HTR-8/SVneo (cell line): ENCODE measurements at places on chromosomes 13 and 19.

DNA sequence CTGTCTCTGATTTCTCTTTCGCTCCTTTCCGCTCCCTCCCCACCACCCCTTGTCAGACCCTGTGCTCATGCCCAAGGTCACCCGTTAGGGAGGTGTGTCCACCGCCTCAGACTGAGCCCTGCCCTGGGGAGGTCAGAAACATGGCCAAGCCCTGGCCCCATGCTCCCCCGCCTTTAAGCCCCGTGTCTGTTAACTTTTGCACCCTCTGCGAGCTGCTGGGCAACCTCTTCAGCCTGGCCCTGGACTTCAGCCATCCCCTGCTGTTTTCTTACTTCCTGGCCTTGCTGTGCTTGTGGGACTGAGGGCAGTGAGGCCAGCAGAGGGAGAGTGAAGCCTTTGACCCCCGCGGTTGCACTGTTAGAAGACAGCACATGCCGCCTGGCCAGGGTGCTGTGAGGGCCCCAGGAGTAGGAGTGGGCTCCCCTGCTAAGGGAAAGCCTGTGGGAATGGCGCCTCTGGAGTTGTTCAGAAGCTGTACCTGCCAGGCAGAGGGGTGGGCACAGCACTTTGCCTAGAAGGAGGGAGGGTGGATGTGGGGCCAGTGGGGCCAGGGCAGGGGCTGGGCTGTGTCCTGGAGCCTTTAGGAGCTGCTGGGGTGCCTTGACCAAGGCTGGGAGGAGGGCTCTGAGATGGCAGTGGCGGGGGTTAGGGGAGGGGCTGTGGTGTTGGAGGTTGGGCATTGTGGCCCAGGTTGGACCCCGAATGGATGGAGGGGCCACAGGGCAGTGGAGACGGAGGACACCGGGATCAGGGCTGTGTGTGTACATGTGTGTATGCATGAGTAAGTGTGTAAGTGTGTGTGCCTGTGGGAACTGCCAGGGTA lies 7.9 kb downstream of the UPF1 start:
- DNase-seq: no peak

DNA sequence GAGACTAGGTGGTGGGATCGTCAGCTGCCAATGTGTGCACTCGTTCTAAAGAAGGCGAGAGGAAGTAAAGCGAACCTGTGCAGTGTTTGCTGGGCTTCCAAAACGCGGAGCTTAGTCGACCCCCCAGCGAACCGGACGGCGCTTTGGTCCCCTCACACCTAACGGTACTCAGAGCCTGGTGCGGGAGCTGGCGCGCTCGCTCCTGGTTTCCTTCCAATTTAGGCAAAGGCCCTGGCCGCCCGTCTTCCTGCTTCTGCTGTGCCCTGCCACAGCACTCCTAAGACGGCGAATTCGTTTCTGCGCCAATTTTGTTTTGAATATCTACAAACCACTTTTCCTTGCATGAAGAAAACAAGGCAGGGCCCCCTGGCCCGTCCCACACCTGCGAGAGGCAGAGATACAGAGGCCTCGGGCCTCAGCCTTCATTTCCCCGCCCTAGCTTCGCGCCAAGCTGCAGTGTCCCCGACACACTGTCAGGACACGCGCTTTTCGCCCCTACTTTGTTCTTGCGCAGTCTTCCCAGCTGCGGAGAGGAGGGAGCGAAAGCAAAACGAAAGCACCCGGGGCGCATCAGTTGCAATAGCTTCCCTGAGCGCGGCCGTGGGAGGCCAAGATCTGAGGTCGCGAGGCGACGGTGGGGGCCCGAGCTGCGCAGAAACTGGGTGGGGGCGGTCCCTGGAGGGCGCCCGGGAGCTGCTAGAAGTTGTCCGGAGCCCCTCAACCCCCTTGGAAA lies 111.9 kb downstream of the KCNRG start:
- DNase-seq: no peak

DNA sequence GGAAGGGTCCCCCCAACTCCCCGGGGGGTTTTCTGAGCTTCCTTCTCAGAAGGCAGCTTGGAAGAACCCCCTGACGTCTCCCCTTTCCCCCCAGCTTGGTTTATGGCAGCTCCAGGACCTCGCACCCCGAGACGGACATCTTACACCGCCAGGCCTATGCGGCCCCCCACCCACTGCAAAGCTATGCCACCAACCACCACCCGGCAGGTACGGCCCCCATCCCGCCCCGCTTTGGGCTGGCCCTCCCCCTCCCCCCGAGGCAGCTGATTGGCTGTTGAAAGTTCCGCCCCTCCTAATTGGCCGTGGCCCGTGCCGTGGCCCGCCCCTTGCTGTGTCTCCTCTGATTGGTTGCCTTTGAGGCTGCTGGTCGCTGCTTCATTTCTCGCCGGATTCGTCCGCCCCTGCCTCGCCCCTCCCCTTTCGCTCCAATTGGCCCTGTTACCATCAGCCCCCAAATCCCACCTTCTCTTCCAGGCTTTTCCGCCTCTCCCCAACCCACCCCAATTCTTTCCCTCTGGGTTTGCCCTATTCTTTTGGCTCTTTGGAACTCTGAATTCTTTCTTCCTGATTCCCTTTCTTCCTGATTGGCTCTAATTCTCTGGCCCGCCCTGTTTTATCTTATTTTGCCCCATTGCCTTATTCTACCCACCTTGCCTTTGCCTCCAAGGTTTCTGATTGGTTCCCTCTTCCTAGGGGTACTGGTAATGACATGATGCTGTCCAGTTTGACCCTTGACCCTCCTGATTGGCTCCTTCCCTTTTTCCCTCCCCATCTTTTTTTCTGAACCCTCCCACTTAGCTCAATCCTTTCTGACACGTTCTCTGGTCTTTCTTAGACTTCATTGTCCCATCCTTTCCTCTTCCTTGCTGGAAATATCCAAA lies 2.5 kb downstream of the PRR12 start:
- DNase-seq: peak; percentile 99

DNA sequence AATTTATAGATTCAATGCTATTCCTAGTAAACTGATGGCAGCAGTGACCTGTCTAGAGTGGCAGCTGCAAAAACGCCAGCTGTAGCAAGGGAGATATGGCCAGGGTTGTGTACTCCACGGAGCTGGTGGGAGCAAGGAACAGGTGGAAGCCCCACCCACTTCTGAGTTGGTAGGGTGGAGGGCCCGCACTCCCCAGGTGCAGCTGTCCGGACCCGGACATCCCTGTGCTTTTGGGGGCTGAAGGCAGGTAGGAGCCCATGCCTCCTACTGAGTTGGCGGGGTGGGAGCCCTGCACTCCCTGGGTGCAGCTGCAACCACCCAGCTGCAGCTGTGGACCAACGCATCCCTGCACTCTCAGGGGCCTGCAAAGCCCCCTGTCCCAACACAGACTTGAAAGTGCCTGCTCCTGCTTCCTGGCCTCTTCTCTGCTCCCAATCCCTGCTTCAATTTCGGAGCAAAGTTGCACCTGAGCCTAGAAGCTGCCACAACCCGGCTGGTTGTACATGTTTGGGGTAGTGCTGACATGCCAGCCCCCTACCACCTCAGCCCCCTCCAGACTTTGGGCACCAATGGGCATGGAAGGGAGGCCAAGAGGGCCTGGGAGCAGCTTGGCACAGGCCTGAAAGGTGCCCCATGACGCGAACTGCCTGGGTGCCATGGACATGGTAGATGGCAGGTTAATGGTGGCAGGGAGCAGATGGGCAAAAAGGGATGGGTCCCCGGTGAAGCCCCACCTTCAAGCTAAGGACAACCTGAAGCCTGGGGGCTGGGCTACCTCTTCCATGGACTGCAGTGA lies 19.8 kb downstream of the UGGT2 start:
- no peak for DNase-seq

- no peak for DNase-seq
Measured at GRCh38 chr19:6034512-6034911, 56.6 kb upstream of the RANBP3 start.

DNA sequence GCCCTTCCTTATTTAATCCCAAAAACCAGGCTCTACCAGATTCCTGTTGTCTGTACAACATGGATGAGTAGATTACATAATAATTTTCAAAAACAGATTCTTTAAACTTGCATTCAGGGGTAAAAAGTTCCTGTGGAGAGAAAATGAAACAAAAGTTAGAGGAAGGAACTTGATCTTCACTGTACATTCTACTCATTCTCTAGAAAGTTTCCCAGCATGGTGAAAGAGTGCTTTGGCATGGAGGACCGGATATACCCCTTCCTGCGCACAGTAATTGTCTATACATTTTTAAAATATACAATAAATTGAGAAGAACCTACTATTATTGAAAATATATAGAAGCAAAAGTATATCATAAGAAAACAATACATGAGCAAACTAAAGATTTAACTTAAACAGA lies 274.2 kb downstream of the ITGBL1 start:
- DNase-seq: no peak

- DNase-seq: no peak
Measured at GRCh38 chr19:43495082-43495481, 9.5 kb downstream of the PHLDB3 start.

DNA sequence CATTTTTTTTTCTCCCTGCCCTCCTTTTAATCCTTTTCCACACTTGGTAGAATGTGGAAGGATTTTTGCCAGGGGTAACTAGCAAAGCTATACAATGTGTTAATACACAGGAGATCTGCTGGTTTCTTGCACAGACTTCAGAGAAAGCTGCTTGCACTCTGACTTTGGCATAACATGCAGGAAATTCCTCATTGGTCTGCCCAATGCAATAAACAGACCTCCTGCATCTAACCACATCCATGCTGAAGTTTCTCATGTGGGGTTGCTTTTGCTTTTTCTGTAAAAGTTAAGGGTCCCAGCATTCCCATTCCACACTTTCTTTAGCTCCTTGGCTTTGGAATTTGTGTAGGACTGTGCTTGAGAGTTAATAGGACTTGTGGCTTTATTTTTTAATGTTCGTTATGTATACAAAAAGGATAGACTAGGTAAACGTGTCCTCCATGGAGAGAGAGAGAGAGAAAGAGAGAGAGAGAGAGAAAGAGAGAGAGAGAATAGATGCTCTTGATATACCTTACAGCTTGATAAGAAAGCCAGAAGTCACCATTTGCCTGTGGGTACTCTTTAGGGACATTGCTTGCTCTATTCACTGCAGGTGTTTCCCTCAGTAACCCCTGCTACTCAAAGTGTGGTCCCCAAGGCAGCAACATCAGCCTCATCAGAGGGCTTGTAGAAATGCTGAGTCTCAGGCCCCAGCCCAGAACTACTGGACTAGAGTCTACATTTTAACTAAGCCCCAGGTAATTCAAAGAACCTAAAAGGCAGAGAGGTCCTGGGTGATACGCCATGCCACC lies 170.5 kb downstream of the SHISA2 start:
- no peak for DNase-seq

GRCh38 chr13:23608701-23609413 lies 38.6 kb downstream of the TNFRSF19 start:
- DNase-seq: no peak

GRCh38 chr19:55460670-55461258 lies 678 bp downstream of the ISOC2 start:
- DNase-seq: peak; percentile 53

GRCh38 chr13:35475212-35475959 lies 1.1 kb downstream of the MAB21L1 start:
- DNase-seq: no peak

DNA sequence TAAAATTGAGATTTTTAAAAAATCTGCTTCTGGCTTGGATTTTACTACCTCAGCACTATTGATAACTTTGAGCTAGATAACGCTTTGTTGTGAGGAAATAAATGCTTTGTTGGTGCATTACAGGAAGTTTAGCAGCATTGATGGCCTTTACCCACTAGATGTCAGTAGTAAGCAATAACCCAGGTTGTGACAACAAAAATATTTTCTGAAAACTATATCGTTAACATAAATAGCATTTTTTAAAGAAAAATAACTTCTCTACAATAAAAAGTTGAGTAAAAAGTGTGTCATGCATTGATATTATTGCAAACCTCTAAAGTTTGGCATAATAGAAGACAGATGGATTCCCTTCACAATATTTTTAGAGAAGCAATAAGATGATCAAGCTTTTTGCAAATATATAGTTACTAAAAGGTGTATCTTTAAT lies 1246.5 kb downstream of the UQCRFS1 start:
- no peak for DNase-seq

GRCh38 chr13:43273362-43273761 lies 250.0 kb downstream of the DNAJC15 start:
- DNase-seq: peak; percentile 12

DNA sequence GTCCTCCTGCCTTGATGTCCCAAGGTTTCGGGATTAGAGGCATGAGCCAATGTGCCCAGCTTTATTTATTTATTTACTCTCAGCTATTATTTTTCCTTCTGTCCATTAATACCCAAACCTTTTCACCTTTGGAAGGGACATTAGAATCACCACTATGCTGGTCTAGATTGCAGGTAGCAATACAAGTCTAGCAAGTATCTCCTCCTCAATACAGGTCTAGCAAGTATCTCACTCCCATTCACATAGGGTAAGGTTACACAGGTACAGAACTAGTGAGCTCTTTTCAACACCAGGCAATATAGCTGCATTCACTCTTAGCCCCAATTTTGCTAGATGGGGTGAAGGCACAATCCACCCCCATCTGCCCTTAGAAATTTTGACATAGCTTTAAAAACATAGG lies 17.4 kb upstream of the SPRYD7 start:
- DNase-seq: no peak

GRCh38 chr13:107730813-107731212 lies 484.5 kb downstream of the LIG4 start:
- DNase-seq: no peak

DNA sequence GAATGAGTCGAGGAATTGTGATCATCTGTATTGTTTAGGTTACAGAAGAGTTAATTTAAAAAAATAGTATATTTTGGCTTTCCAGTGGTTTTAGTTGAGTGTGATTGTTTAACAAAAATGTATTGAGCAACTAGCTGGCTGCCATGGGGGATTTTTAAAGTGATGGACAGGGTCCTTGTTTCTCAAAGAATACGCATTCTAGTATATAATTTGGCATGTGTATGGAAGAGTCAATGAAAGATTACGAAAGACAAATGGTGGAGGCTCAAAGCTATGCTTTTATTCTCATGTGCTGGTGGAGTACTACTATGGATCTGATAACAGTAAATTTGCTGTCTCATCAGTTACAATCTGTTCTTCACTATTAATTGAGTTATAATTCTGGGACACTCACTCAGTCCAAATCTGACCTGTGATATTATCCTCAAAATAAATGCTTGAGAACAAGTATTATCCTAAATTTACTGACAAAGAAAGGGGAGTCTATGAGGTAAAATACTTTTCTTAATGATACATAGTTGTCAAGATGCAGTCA lies 240.0 kb downstream of the GPC6 start:
- DNase-seq: no peak

GRCh38 chr19:35852029-35852780 lies at the start of gene NPHS1:
Gene NPHS1, minus strand, starts transcription at chr19:35852504. Its CDS starts 667 bp downstream, at chr19:35851837.
- DNase-seq: no peak

DNA sequence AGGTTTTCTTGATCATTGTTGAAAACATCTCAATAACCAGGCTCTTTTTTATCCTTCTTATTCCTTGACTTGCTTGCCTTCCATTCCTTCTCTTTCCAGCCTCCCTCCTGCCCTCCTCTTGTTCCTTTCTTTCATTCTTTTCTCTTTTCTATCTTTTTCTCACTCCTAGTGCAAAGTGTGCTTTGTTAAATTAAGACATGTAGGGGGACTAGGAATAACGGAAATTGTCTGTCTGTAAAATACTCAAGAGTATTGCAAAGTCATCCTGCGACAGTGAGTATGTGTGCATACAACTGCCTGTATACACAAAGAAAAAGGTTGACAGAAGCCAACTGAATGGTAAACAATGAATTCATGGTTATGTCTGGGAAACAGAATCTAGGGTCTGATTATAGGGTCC lies 70.1 kb downstream of the LRRC63 start:
- no peak for DNase-seq

GRCh38 chr19:32105527-32106310 lies 239.7 kb upstream of the ZNF507 start:
- DNase-seq: no peak

GRCh38 chr19:2528675-2529101 lies 52.8 kb downstream of the GADD45B start:
- DNase-seq: no peak
